Iris pigment epithelial cell (primary cell): ENCODE measurements at places on chromosomes 6 and 20.

DNA sequence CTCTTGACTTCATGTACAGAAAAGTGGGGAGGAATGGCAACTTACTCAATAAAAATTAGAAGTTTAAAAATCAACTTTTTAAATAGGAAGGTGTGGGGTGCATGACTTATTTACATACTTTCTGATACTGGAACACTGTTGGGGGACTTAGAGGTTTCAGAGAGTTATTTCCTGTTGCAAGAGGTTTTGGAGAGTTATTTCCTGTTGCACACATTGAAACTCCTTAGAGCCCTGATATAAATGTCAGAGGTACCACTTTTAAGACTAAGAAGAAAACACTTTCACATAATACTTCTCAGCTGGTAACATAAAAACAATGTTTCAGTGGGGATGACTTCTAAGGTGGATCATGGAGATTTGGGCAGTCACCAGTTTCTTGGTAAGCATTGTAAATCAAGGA, 579.9 kb downstream of the MMUT start:
- peak; percentile 72 for DNase-seq

- no peak for DNase-seq
Observed at GRCh38 chr6:44258325-44258863, 1.1 kb upstream of the SLC35B2 start.

GRCh38 chr6:22222469-22222868, 74.4 kb downstream of the PRL start:
- no peak for DNase-seq

DNA sequence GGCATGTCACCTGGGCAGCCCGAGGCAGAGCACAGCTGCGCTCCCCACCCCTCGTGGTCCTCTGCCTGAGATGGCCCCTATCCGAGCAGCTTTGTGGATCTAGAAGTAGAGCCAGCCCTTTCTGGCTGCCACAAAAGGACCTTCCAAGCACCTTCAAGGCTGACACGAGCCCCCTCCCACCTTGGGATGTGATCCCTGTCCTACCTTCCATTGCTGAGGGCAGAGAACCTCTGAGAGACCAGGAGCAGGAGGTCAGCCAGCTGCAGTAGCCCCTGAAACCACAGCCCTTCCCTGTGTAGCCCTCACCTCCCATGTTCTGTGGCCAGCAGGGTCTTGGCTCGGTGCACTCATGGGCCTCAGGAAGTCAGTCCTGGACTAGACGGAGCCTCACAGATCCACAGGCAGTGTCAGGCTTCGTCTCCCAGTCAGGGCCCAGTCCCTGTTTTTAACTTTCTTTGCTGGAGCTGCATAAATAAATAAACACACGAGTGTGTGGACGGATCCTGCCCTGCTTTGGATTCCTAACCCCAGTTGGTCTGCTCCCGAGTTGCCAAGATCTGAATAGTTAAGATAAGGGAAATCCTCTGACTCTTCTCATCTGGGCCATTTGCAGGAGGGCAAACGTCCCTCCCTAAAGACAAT, 507.7 kb downstream of the PREX1 start:
- DNase-seq, result peak; percentile 20

DNA sequence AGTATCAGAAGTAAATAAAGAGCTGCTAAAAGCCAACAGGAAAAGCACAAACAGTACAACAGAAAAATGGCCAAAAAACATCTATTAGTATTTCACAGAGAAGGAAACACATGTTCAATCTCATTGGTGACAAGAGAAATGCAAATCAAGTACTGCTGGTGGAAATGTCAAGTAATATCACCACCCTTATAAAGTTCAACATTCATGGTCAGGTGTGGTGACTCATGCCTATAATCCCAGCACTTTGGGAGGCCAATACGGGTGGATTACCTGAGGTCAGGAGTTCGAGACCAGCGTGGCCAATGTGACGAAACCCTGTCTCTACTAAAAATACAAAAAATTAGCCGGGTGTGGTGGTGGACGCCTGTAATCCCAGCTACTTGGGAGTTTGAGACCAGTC, 42.8 kb downstream of the ESF1 start:
- DNase-seq, result no peak

DNA sequence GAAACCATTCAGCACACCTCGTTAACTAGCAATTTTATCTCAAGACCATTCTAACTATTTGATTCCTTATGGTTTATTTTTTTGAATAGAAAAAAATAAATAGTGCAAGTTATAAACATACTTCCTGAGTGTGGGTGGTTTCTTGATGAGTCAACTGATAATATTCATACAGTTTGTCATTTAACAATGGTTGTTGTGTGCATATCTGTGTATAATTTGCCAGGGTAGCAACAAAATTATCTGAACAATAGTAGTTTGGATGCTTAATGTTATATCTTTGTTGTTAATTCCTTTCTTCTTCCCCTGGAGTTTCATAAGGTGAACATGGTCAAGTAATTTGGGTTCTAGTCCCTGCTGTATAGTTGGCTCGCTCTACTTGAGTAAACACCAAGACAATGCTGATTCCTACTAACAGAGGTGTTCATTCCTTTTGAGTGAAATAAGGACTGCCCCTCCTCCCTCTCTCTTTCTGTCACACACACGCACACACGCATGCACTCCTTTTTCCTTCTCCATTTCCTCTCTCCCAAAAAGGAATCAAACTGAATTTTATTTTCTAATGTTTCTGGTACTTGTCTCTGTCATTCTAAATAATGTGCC, 938.1 kb upstream of the EPHA7 start:
- DNase-seq, result no peak

DNA sequence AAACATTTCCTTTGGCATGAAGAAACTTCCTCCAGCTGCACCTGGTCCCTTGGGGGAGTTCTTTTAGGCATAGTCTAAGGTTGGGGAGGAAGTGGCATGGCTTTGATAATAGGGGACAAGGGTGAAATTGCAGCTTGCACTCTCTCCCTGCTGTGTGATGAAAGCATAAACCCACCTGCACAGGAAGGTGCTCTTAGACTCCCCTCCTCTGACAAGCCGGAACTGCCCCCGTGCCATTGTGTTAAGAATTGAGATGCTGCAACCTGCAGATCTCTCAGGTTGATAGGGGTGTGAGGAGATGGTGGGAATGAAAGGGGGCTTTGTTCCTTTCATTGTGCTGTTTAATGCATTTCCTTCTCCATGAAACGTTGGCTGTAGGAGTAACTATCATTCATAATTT, 247.7 kb upstream of the RNF24 start:
- DNase-seq, result no peak

DNA sequence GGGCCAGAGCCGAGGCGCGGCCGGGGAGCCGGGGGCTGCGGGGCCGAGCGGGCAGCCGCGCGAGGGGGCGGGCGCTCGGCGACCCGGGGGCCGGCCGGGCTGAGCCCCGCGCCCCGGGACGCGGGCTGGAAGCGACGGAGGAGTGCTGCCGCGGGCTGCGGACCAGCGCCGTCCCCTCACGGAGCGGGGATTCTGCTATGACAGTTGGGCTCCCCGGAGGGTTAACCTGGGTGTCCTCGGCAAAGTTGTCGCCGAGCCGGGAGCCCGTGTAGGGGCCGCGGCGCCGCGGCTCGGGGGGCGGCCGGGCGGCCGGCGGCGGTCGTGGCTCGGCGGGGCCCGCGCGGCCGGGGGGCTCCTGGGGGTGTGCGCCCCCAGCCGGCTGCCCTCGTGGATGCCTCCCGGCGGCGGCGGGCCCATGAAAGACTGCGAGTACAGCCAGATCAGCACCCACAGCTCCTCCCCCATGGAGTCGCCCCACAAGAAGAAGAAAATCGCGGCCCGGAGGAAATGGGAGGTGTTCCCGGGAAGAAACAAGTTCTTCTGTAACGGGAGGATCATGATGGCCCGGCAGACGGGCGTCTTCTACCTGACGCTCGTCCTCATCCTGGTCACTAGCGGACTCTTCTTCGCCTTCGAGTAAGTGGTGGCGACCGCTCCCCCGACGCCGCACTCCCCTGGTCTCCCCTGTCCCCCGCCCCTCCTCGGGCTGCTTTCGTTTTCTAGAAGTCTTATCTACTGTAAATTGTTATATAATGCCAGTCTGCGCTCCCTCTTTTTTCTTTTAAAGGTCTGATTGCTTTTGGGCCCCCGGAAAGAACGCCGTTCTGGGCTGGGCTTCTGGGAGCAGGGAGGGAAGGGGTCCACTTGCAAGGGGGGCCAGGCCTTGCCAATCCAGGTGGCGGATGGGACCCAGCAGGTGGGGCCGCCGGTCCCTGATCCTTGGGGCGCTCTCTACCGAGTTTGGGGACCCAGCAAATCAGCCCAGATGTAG, 936 bp downstream of the ZDHHC14 start:
- peak; percentile 71 for DNase-seq

DNA sequence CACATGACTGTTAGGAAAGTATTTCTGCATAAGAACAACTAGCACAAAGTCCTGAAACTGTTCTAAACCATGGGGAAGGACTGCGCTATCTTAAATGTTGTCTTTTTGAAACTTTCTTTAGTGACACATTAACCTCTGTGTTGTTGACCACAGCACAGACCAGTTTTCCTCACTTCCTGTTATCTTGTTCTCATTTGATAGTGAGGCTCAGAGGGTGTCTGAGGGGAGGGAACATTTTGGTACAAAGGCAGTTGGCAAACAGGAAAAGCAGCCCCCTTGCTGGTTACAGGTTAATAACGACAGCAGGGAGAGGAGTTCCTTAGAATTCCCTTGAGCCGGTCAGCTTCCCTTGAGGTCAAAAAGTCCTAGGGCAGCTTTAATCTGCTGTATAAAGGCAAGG, 143.5 kb upstream of the BMP2 start:
- DNase-seq, result no peak
